CD4-positive, alpha-beta T cell (primary cell): ENCODE measurements at places on chromosomes 2 and 18.

- DNase-seq = no peak
Measured at GRCh38 chr2:134169788-134170187, 84.1 kb upstream of the MGAT5 start.

DNA sequence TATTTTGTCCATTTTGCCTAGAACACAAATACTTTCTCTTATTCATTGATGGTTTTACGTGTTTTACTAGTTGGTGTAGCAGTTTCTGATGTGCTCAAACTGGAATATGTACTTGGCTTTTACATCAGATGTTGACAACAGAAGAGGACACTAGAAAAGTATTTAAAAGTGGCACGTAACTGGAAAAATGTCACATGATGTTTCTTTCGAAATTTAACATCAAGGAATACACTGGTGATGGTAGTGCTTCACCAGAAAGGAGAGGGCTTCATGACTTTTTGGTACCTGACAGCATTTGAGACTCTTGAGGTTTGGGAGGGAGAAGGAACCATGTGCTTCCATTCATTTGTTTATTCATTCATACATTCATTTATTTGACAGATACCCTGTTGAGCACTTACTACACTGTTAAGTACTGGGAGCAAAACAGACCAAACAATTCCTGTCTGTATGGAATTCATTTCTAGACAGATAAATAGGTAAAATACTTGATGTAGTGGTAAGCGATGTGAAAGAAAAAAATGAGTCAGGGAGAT is 1.5 kb downstream of the GIGYF2 start:
- no peak for DNase-seq

GRCh38 chr2:127084611-127085316 is 22.2 kb downstream of the BIN1 start:
- peak; percentile 76 for DNase-seq

- DNase-seq = no peak
Measured at GRCh38 chr2:124001696-124002430, 23.2 kb upstream of the CNTNAP5 start.

GRCh38 chr18:26869640-26870039 is 4.1 kb upstream of the AQP4 start:
- no peak for DNase-seq

DNA sequence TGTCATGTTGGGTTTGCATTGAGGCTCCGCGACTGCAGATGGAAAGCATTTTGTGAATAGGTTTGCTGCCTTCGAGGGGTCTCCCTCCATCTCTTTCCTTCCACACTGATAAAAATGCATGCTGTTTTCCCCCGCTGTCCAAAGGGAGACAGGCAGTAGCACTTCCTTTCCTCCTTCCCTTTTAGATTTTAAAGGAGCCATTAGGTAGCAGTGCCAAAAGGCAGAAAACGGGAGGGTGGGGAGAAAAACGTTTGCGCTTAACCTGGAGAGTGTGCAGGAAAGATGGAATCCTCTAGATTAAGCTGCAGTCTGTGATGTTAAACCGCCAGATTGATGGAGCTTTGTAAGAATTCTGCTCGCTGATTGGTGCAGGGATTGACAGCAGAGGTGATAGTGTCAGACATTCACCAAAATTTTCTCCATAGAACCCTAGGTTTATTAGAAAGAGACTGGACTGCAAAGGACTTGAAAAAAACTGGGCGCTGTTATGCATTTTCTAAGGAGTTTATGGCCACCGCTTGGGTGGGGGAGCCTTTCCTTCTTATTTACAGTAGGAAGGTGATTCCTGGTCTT is 688 bp downstream of the MAPRE2 start:
- DNase-seq = no peak

- DNase-seq = no peak
Measured at GRCh38 chr2:31728406-31729064, 147.8 kb upstream of the SRD5A2 start.

- DNase-seq = no peak
Measured at GRCh38 chr2:238724728-238725127, 123.2 kb upstream of the TWIST2 start.

DNA sequence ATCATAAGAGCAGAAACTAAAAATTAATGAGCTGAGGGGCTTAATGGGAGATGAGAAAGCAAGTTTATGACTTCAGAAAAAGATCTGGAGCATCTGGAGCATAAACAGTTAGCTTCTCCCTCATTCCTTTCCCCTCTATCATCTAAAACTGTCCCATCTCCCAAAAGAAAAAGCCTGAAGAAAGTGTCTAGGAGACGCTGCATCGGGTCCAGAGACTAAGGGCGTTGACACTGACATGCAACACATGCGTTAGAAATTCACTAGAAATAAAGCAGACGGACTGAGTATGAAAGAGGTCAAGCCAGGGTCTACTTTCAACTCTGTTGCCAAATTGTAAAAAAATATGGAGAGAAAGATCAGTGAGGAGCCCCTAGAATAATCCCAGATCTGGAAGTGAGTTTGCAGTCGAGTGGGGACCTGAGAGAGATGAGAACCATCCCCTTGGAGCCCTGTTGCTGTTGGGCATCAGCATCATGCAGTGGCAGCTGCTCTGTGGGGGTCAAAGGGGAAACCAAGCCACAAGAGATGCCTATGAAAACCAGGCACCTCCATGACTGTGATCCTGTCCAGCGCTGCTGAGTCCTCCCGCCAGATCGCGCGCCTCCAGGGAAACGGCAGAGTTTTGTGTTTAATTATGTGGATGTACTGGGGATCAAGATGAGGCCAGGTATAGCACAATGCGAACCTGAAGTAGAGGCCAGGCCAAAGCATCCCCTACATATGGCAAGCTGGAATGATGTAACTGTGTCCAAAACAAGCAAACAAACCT is 13.9 kb downstream of the ANTXR1 start:
- DNase-seq = no peak

- no peak for DNase-seq
Measured at GRCh38 chr18:46772357-46772756, 15.5 kb upstream of the ST8SIA5 start.

- no peak for DNase-seq
Measured at GRCh38 chr2:174191342-174192074, 56.8 kb downstream of the OLA1 start.

DNA sequence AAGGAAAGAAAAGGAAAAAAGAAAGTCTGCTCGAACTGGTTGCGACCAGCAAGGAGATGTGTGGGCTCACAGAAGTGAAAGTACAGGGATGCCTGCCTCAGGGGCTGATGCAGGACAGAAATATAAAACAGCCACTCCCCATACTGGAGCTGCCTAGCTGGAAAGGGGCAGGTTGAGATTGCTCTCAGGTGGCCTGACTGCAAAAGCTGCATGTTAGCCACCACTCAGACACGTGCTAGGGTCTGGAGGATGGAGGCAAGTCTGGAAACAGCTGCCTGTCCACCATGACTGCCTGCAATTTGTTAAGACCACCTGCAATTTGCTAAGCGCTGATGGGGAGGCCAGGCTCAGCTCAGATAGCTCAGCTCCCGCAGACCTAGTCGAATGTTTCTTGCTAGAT is 17.9 kb downstream of the B3GNT7 start:
- no peak for DNase-seq

- no peak for DNase-seq
Measured at GRCh38 chr18:73288813-73289212, 421.0 kb upstream of the NETO1 start.

DNA sequence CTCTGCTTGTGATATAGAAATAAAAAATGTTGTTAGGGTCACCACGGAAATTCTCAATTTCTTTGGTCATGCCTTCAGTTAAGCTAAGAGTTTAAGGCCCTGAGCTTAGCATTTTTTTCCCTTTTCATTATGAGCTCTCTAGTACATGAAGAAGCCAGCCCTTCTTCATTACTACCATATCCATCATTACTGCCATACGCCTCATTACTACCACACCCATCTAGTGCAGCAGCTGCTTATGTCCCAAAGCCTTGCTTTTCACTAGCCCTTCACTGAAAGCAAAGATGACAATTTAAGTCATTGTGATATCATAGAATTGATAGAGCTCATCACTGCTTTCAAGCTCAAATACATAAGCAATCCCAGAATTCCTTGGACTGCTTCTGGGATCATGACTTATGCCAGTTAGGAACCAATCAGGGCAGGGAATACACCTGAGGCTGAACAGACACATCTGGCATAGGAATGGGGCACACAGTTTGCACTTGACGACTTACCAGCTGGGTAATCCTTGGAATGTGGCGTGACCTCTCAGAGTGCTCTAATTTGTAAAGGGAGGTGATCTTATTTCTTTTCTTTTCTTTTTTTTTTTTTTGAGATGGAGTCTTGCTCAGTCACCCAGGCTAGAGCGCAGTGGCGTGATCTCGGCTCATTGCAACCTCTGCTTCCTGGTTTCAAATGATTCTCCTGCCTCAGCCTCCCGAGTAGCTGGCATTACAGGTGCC is 40.3 kb downstream of the SOWAHC start:
- no peak for DNase-seq

- DNase-seq = no peak
Measured at GRCh38 chr18:12574494-12575185, 83.3 kb downstream of the SPIRE1 start.

- no peak for DNase-seq
Measured at GRCh38 chr2:236565212-236565611, 4.4 kb upstream of the ACKR3 start.

GRCh38 chr2:177024765-177025164 is 187.8 kb upstream of the HNRNPA3 start:
- no peak for DNase-seq

GRCh38 chr2:179354739-179355537 is 90.3 kb upstream of the SESTD1 start:
- DNase-seq = no peak

GRCh38 chr2:71154279-71154678 is 23.8 kb downstream of the MPHOSPH10 start:
- DNase-seq = no peak

DNA sequence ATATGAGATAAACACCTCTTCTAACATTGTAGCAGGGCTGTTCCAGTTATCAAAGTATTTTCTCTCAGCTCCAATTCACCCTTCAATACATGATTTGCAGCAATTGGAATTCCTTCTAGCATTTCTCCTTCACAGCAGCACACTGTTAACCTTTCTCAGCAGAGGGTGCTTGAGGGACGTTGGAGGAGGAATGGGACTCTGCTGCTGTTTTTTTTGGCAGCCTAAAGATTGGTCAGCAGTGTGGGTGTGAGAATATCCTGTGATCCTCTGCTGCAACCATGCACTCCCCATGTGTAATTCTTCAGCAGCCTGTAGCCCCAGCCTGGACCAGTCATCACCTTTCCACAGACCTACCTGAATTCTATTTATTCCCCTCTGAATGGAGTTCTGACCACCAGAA is 1708.9 kb upstream of the CELF4 start:
- DNase-seq = no peak

DNA sequence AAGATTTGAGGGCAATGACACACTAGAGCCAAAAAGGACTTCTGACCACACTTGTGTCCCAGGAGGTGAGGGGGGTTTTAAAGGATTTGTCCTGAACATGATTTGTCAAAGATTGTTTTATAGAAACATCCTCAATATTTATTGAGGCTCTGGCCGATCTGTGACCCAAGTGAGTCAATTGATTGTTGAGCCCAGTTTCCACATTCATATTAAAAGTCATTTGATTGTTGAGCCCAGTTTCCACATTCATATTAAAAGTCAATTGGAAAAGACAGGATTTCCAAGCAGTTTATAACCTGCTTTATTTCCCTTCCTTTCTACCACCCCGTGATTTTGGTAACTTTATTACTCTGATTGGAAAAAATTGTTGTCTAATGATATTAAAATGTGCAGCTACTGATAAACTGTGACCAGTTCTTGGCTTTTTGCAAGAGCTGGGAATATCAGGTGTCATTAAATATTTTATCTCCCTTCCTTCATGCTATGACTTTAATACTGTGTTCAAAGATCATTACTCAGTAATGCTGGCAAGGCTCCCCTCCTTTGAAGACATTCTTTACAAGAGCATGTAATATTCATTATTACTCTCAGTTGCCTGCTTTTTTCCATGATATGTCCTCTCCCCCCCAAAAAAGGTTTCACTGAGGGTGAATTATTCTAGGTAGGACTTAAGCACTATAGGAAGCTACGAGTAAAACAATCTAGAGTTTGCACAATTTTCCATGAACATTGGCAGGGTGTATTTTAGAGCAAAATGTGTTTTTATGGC is 75.3 kb downstream of the HRH4 start:
- DNase-seq = no peak

DNA sequence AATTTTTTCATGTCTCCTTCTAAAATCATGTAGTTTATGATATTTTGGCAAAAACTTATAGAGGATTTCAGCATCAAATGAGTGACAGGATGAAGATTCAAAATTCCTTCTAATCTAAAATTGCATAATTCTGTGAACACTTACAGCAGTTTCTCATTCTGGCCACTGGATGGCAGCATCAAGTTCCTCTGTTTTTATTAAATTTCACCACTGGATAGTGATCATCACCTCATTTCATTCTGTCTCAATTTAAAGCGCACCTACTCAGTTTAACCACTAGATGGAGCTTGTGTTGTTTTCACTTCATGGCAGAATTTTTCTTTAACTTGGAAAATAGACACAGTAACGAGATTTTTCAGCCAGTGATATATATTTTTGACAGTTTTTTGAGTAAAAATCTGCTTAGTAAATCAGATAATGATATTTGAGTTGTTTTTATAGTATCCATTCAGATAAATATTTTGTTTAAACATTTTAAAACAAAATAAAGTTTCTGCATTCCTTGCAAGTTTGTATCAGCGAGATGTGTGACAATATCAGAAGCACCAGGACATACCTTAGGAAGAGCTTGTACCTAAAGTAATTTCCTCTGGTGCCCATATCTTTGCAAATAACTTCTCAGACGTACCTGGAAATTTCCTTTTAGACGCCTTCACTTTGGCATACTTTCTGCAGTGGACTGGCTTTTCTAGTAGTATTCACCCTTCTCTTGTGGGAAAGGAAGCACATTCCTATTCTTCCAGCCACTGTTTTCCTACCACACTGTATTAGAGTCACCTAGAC is 94.7 kb upstream of the ARHGAP15 start:
- DNase-seq = peak; percentile 38

GRCh38 chr2:191748059-191748461 is 70.1 kb downstream of the NABP1 start:
- no peak for DNase-seq

- no peak for DNase-seq
Measured at GRCh38 chr2:144567745-144568144, 47.8 kb upstream of the ZEB2 start.

DNA sequence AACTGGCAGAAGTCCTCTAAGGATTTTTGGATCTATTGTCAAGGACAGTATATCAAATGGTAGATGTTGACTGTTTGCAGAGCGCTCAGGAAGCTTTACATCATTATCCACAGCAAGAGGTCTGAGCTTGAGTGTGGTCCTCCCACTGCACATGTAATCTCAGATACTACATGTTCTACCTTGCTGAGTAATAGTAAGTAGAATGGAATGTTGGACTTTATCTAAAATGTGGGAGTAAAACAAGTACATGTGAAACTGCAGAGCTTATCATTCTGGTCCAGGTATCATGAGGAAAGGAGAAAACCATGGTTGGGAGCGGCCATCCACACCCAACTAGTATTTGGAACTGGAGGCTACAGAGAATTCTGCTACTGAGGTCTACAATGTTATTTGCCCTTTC is 19.3 kb upstream of the CD28 start:
- no peak for DNase-seq

GRCh38 chr2:158578703-158579330 is 122.1 kb downstream of the PKP4 start:
- DNase-seq = no peak

GRCh38 chr2:127094509-127095366 is 12.2 kb downstream of the BIN1 start:
- no peak for DNase-seq

- DNase-seq = peak; percentile 64
Measured at GRCh38 chr18:3665780-3666525, 216.0 kb downstream of the TGIF1 start.
